ENCODE measurements at places on chromosomes 7 and 10.
A peak's percentile ranks its signal among the peaks of the same experiment; 100 is the strongest.

DNA sequence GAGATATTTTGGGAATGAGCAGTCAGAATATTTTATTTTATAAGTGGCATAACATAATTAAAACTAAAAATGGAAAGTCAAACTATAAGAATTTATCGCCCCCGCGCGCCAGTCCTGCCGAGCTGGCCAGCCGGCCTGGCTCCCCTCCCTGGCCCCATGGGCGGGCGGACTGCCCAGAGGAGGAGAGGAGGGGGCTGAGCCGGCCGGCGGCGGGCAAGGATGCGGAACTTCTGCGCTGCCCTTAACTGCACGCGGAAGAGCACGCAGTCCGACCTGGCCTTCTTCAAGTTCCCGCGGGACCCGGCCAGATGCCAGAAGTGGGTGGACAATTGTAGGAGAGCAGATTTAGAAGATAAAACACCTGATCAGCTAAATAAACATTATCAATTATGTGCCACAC is 96.8 kb downstream of the DKK1 start:
- no peak for DNase-seq

- DNase-seq, result no peak
Measured at GRCh38 chr7:69787736-69788431, 189.6 kb downstream of the AUTS2 start.

GRCh38 chr10:118167056-118167700 is 120.4 kb upstream of the RAB11FIP2 start:
- DNase-seq, result no peak

GRCh38 chr7:98091061-98091460 is 15.6 kb upstream of the LMTK2 start:
- DNase-seq, result no peak

DNA sequence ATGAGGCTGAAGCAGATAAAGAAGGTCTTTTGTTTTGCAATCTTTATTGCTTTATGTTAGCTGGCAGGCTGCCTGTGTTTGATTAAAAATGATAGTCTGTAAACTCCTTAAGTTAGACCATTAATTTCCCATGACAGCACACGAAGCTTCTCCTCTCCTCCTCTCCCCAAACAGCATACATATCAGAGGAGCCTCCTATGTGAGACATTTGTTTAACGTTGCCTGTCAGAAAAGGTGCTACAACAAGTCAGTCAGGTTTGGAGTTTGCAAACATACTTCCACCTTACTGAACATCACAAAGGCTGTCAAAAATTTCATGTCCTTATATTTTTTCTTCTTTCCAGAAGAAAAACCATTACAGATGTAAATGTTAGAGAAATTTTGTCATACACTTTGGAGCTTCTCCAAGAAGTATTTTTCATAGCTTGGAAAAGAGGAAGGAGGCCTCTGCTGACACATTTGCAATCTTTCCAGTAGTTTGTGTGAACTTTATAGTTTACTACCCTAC is 393.1 kb downstream of the EXOC4 start:
- DNase-seq, result no peak

DNA sequence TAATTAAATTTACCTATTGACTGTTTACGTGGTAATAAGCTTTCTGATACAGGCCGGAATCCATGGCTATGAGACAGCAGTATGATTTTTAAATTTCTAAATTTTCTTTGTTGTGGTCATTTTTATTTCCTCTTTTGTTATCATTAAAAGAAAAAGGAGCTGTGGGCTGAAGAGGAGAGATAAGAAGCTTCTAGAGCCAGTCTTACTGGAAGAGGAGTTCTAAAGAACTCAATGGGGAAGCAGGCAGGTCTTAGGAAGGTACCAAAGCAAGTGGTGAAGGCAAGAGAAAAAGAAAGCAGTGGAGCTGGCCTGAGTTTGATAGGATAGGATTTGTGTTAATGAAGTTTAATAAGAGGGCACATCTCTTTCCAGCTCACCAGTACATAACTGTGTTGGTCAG is 1187.8 kb downstream of the CNTNAP2 start:
- no peak for DNase-seq

- peak; percentile 92 for DNase-seq
Measured at GRCh38 chr10:50431791-50432190, 180.5 kb upstream of the ASAH2 start.

GRCh38 chr7:135427166-135427565 is 82.7 kb downstream of the CNOT4 start:
- no peak for DNase-seq

DNA sequence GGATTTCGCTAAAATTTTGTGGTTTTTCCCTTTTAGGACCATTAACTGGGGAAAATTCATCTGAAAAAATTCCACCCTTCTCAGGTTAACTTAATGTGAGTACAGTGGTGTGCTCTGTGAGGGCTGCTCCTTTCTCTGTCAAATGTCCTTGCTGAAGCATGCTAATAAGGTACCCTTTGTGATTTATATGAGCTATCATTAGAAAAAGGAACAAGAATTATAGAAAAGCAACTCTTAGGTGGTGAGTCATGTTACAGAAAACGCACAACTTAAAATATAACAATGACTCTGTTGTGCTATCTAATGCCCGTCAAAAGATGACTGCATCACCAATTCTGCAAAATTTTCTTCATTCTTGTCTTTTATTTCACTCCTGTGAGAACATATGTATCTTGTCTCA is 162.0 kb upstream of the MAGI2 start:
- no peak for DNase-seq

DNA sequence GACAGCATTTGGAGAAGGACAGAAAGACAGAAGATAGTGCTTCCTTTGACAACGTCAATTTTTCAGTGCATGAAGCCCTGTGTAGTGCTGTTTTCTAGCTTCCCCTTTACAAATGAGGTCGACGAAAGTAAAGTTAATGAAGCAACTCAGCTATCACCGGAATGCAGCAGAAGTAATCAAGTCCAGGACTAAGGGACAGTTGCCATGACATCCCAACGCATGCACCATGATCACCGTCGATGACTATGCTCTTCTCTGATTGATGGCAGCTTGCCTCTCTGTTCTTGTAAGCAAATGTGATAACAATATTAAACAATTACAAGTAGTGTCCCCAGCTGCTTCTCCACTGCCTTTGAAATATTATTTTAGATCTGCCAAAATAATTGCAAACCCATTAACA is 205.8 kb downstream of the FRMD4A start:
- no peak for DNase-seq

- DNase-seq, result no peak
Measured at GRCh38 chr10:21184984-21185383, 287.9 kb upstream of the NEBL start.

DNA sequence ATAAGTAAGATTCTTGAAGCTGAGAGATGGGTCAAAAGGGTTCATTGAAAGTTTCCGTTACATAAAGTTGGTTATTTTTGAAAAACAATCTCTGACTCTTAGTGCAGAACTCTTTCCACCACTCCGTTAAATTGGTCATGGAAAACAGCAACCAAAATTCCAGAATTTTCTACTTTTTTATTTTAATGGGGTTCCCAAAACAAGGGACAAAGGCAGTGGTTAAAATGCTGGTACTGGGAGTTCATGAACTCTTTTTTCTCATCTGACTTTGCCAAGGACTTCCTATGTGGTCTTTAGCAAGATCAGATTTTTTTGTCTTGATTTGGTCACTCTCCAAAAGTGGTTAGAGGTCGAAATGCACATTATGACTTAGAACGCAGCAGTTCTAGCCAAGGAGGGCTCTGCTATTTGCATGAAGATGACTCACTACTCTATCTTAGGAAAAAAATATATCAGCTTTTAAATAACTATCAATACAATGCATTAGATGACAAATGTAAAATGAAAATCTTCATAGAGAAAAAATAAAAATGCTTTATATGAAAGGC is 145.7 kb downstream of the REEP3 start:
- DNase-seq, result peak; percentile 22

DNA sequence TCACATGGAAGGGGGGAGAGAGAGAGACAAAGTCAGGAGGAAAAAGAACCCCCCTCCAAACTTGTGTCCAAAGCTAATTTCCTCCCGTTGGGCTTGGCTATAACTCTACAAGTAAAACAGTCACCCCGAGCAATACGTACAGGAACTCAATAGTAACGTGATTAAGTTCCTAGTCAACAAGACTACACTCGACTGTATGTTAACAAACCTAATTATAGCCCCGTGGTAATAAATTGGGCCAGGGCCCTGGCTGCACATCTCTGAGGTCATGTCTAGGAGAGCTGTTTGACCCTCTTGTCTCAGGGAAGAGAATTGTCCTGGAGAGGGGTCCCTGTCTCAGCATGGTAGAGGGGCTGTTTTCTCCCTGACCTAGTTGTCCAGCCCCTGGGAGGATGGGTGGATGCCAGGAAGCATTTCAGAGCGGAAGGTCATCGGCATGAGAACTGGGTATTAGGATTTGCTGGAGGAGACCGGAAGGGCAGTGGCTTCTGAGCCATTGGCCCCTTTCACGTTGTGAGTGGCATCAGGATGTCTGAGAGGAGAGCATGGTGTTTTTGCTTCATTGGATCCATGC is 60.2 kb upstream of the COMTD1 start:
- DNase-seq, result no peak
